Stimulated activated CD8-positive, alpha-beta memory T cell treated with anti-CD3 and anti-CD28 coated beads, Interleukin-15, amount 100 ng/mL, for 1 hour (primary cell): ENCODE measurements at places on chromosomes 4 and X.

- no peak for DNase-seq
Measured at GRCh38 chr4:181158971-181159370, 1084.2 kb upstream of the TENM3 start.

DNA sequence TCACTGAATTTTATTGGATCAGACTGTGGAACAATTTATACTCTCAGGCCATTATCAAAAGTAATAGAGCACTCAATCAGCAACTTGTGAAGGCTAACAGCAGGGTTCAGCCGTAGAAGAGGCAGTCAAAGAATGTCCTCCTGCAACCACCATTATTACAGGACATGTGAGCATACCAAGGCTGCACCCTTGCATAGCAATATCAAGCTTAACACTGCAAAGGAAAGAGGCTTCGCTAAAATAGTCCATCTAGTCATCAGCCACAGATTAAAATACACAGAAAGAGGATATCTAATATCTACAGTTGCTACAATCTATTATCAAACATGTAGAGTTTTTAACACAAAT is 42.9 kb upstream of the TMPRSS11B start:
- DNase-seq, result no peak

DNA sequence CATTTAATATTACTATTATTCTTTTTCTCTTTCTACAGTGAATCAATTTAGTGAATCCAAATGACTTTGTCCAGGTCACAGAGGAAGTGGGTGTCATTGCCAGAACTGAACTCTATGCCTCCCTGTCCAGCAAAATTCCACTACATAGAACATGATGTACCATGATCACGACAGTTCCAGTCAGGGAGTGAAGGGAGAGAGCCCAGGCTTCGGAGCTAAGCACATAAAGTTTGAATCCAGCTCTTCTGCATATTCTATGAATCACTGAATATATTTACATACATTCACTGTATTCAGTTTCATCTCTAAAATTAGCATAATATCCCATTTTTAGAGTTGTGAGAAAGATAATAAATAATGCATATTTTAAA is 17.4 kb downstream of the ARHGEF38 start:
- no peak for DNase-seq

- DNase-seq, result no peak
Measured at GRCh38 chr4:43564107-43564506, 671.6 kb downstream of the GRXCR1 start.

- DNase-seq, result no peak
Measured at GRCh38 chr4:114385195-114385985, 213.2 kb upstream of the UGT8 start.

DNA sequence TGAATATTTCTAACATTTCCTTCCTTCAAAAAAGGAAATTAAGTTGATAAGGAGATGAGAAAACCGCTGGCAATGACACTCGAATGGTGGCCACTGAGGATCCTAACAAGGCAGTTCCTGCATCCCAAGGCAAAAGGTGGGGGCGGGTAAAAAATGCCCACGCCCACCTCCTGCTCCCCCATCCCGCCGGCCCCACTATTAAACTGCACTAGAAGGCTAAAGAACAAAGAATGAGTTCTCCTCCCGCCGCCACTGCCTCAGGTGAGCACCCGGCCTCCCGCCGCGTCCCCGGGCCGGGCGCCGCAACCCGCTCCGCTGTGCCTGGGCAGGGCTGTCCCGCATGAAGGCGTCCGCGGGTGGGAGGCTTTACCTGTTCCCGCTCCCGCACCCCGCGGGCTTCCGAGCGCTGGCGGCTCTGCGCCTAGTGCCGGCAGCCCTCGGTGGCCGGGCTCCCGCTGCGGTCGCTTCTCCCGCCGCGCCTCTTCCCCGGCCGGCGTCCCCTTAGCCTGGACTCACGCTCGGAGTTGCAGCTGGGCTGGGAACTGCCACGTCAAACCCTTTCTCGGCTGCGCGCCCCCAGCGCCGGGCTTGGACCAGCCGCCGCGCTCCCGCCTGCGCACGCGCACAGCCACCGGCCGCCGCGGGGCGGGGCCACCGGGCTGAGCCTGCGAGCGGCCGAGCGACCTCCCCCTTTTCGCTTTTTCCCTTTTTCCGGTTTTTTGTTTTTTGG is at the start of gene SEC24D:
Gene SEC24D, minus strand, starts transcription at position 556 of the 730 bp plus-strand sequence. CDS start 2,430 bp downstream, outside the sequence.
- peak; percentile 54 for DNase-seq

GRCh38 chr4:108100827-108101226 is 67.9 kb downstream of the LEF1 start:
- DNase-seq, result no peak
